Right atrium auricular region (tissue), 2 donors: ENCODE measurements at places on chromosomes 13 and 19. TPM values are rescaled to one million over a fixed set of nuclear protein-coding genes. Genes with fewer than 3 reads are reported as not detected.

GRCh38 chr19:35935911-35936737 lies at the start of gene LRFN3:
TSS of gene LRFN3 (plus strand) at chr19:35936374. CDS start at chr19:35939426, 3,052 bp downstream.
- peak; percentile 79 for DNase-seq

DNA sequence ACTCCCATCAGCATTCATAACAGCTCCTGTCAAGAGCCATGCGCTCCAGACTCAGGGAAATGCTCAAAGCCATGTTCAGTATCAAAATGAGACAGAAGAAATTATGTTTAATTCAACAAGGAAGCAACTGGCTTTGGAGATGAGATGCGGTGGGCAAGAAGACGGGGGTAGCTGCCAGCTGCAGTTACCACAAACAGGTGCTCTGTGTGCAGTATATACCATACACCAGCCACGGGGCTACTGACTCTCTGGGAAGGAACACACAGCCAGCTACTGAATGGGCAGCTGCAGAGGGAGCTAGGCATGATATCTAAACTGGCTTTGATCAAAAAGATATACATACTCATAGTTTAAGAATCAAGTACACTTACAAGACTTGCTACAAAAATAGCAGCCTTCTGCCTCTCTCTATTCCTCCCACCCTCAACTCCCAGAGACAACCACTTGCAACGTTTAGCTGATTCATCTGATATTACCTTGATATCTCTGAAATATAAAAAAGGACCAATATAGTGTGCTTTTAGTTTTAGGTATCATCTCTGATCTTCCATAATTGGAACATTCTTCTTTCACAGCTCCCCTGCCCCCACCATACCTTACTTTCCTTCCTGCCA lies 593.0 kb downstream of the UQCRFS1 start:
- peak; percentile 42 for DNase-seq

DNA sequence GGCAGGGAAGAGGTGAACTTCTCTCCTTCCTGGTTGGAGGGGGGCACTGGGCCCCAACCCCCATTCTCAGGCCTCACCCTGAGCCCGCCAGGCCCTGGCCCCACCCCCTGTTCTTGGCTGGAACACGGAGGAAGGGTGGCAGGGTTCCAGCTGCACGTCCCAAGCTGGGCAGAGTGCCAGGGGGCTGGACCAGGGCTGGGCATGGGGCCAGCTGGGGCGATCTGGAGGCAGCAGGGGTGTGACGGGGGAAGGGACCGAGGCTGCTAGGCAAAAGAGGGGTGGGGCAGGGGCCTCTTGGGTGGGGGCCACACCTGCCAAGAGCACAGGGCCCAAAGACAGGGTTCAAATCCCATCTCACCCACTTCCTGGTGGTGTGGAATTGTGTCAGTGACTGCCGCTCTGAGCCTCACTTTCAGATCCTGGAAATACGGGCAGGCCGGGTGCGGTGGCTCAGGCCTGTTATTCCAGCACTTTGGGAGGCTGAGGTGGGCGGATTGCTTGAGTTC lies 2.2 kb downstream of the HIF3A start:
- DNase-seq, result peak; percentile 97

DNA sequence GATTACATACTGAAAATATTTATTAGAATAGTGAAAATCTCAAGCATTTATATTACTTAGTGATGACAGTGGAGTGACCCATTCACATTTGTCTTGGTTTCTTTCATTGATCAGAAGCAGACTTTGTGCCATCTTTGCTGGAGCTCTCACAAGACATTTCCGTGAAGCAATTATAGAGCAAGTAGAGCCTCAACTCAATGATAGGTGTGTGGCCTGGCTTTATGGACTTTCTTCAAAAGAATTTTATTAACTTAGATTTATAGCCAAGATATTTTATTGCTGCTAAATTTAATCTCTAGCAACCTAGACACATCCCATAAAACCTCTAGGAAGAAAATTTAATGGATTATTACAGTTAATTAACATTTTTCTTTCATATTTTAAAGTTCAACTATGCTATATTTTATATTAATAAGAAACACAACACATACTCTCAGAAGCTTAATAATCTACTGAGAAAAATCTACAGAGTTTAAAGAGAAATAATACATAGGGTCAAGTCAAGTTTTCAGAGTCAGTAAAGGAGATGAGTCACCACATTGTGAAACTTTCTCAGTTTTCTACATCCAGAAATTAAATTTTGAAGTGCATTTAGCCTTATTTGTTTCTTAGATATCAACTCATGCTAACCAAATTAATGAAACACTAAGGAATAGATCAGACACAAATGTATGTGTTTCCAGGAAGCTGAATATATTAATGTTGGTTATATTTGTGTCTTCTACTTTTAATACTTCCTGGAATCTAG lies 160.5 kb downstream of the LACC1 start:
- no peak for DNase-seq

- DNase-seq, result peak; percentile 69
Measured at GRCh38 chr19:15177269-15178116, 23.3 kb downstream of the NOTCH3 start.

- DNase-seq, result no peak
Measured at GRCh38 chr19:41701401-41702075, 6.9 kb upstream of the CEACAM5 start.

DNA sequence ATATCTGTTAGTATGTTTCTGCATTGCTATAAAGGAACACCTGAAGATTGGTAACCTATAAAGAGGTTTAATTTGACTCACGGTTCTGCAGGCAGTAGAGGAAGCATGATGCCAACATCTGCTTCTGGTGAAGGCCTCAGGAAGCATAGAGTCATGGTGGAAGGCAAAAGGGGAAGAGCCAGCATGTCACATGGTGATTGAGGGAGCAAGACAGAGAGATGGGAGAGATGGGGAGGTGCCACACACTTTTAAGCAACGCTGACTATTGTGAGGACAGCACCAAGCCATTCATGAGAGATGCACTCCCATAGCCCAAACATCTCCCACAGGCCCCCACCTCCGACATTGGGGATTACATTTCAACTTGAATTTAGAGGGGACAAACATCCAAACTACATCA lies 32.8 kb downstream of the COG6 start:
- DNase-seq, result no peak

- DNase-seq, result no peak
Measured at GRCh38 chr13:89465366-89465765, 1794.2 kb downstream of the SLITRK5 start.

DNA sequence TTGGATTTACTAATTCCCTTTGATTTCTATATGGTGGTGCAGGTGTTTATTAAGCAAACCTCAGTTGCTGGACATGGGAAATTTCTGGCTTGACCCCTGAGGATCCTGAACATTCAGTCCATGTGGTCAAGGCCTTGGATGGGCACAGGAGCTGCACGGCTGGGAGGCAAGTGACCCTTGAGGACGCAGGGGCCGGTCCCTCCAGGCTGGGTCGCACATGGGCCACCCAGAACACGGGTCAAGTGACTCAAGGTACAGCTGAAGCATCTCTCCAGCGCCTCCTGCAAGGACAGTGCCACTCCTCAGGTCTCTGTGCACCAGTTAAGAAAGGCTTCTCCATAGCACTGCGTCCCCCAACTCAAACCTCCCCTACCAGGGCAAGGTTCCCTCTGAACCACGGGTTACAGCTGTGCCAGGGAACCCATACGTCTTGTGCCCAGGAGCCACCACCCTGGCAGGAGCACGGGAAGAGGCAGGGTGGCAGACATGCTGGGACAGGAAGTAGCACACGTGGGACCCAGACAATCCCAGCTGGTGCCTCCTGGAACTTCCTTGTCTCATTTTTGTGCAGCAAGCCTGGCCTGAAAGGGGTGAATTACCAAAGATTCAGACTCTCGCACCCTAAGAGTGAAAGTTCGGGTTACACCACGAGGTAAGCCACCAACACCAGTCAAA lies 93.1 kb downstream of the SPACA7 start:
- no peak for DNase-seq

DNA sequence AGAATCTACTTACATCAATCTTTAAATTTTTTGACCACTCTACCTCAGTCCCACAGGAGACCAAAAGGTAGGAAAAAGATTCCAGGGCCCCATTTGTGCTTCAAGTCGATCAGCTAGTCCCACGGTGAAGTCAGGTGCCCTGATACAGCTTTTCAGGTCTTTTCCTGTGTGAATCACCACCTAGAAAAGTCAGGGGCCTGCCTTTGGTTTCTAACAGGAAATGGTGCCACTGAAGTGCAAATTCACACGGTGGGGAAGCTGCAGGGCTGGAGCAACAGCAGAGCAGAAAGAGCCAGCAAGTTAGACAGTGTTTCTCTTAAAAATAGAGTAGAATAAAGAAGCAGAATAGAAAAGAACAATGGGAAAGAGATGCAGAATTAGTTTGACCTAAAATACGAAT lies 107.5 kb downstream of the KLF12 start:
- DNase-seq, result no peak

- no peak for DNase-seq
Measured at GRCh38 chr19:5997371-5997770, 19.4 kb upstream of the RANBP3 start.

GRCh38 chr13:31261241-31261640 lies 61.5 kb downstream of the B3GLCT start:
- no peak for DNase-seq

DNA sequence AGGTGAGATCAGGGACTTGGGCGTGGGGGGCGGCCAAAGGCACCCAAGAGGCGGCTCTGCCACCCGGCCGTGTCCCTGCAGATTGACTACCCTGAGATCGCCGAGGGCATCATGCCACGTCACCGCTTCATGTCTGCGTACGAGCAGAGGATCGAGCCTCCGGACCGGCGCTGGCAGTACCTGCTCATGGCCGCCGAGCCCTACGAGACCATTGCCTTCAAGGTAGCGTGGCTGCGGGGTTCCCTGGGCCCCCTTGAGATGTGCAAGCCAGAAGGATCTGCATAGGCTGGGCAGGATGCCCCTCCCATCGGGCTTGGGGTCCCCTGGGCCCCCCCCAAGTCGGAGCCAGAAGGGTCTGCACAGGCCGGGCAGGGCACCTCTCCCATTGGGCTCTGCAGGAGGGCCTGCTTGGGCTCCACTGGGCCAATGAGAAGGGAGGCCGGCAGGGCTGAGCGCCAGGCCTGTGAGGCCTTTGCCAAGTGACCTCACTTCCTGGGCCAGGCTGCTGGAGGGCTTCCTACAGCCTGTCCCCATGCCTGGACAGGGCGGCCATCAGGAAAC lies 2.2 kb upstream of the AMH start:
- peak; percentile 72 for DNase-seq

GRCh38 chr13:25806264-25806974 lies 245.4 kb downstream of the SHISA2 start:
- no peak for DNase-seq

DNA sequence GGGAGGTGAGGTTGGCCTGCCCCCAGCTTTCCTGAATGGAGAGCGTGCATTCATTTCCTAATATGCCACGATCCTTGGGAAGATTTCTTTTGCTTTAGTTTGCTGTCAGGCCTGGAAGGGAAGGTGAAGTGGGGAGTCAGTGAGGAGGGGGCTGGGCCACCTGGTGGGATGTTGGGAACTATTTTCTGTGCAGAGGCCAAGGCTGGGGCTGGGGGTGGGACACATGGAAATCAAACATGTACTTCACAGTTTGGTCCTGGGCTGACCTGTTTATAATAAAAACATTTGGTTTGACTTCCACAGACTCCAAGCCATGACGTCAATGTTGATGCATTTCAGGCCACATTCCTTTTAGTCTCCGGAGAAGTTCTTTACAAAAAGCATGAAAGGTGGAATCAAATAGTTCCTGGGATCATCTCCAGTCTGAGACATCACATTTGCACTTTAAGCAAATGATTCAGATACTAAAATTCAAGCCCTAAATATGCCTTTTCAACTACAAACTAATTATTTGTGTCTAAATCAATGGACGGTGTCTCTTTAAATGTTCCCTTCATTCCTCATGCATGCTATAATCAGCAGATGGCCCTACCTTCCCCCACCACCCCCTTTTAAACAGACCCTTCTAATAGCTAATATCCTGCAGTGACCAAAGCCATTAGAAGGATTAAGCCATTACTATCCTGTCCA lies 41.5 kb upstream of the MEDAG start:
- DNase-seq, result no peak

DNA sequence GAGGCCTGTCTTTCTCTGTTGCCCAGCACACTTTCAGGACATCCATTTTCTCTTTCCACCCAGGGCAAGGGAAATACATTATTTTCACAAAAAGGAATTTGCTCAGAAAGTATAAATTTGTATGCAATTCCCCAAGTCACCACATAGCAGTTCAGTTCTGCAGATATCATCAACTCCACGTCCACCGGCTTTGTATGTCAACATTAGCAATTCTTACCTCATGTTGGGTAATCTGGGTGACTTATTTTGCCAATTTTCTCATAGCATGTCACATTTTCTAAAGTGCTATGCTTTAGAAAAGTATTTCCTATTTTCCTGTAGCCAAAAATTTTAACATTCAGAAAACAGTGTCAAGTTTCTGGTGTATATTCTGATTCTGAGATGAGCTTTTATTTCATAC lies 501.8 kb downstream of the EFNB2 start:
- DNase-seq, result no peak

The ZSCAN4 gene
- not detected for total RNA-seq

The CEBPA gene
- total RNA-seq, result 11.0 TPM

The BRSK1 gene
- 15.6 TPM for total RNA-seq

The ERCC5 gene
- 38.2 TPM for total RNA-seq

The NAPSA gene
- total RNA-seq, result 0.31 TPM

The FFAR1 gene
- total RNA-seq, result not detected
